Eye (tissue), 1 donor: ENCODE measurements at places on chromosomes 4 and X.

DNA sequence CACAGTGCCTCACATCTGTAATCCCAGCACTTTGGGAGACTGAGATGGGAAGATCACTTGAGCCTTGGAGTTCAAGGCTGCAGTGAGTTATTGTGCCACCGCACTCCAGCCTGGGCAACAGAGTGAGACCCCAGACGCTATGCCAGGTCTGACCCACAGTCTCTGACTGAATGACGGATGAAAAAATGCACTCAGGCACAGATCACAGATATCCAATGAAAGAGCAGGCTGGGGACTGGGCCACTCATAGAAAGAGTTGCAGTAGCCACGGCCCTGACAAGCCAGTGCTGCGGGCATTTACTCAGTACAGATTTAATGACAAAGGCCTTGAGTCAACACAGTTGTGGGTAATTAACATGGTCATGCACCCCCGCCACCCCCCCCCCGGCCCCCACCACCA is 22.7 kb downstream of the NUDT6 start:
- no peak for DNase-seq

- DNase-seq = no peak
Observed at GRCh38 chr4:21722157-21722839, 226.3 kb downstream of the KCNIP4 start.

GRCh38 chr4:123598331-123598730 is 201.7 kb downstream of the SPRY1 start:
- no peak for DNase-seq

GRCh38 chr4:38092701-38093100 is 132.5 kb downstream of the PTTG2 start:
- no peak for DNase-seq

DNA sequence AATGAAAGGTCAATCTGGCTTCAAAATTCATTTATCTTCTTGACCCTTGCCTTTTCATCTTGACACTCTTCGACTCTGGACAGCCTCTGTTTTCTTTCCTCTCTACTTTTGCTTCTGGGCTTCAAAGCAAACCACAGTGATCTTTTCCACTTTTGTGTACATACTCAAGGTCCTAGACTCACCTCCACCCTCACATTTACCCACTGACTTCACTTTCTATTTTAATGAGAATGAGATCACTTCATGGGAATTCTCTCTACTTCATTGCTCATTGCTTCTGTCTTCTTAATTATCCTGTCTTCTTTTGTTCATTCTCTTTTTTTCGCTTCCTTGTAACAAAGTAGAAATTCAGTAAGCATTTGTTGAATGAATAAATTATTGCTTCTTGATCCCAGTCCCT is 330.1 kb upstream of the HAND2 start:
- no peak for DNase-seq

- no peak for DNase-seq
Observed at GRCh38 chr4:97759785-97760184, 383.5 kb downstream of the STPG2 start.

DNA sequence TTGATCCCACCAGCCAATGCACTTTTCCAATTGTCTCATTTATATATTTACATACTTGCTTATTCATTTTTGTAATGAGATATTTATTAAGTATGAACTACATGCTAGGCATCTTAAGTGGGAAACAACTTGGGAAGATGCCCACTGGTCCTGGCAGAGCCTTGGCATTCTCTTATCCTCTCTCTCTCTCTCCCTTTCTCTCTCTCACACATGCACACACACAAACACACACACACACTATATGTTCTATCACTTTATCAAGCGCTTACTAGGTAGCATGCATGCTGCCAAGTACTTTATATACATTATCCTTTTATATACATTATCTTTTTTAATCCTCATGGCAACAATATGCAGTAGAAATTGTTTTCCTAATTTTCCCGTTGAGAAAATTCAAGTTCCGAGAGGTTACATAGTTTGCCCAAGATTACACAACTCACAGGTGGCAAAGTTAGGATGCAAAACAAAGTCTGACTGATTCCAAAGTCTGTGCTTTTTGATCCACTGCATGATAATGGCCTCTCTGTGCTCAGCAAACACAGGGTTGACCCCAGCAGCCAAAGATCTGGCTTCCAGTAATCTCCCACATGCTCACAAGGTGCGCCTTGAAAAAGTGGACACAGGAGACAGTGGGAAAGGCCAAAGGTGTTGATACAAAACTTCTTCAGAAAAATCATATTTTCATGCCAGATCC is 173.1 kb upstream of the KLF3 start:
- DNase-seq = no peak

GRCh38 chr4:7558436-7558835 is 123.7 kb upstream of the PSAPL1 start:
- DNase-seq = no peak

- peak; percentile 54 for DNase-seq
Observed at GRCh38 chr4:89434364-89434988, 126.9 kb upstream of the GPRIN3 start.

- no peak for DNase-seq
Observed at GRCh38 chrX:41684138-41684537, 4.6 kb upstream of the GPR34 start.

DNA sequence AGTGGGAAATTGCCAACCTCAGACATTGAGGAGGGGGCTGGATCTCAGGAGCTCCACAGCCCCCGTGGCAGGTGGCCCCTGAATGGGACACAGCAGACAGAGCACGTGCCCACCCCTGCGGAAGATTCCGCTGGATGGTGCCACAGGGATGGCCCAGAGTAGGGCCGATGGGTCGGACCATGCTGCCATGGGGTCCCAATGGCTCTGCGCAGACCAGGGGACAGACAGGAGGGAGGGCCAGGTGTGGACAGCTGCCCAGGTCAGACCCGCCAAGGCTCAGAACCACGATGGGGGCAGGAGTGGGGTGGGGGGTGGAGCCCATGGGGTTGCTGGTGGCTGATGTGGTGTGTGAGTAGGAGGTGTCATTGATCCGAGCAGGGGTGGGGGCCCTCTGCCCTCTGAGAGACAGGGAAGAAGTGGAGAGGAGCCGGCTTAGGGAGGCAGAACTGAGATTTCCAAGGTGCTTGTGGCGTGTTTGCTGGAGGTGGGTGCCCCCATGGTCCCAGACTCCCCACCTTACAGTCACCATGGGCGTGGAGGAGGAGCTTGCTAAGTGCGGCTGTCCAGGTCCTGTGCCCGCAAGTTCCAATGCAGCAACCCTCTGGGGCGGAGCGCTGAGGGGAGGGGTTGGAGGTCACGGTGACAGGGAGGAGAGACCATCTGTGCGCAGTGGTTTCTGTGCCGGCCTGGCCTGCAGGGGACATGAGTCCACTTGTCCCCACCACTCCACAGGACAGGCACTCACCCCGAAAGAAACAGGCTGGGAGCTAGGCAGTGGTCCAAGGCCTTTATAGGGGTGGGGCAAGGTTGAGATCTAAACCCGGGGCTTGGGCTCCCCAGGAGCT is 12.9 kb downstream of the SH3TC1 start:
- DNase-seq = no peak

DNA sequence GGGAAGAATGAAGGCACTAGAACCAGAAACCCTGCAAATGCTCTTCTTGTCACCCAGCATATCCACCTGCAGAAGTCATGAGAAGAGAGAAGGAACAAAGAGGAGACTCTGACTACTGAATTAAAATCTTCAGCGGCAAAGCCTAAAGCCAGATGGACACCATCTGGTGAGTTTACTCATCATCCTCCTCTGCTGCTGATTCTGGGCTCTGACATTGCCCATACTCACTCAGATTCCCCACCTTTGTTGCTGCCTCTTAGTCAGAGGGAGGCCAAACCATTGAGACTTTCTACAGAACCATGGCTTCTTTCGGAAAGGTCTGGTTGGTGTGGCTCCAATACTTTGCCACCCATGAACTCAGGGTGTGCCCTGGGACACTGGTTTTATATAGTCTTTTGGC is 181.7 kb downstream of the AR start:
- no peak for DNase-seq

- DNase-seq = no peak
Observed at GRCh38 chr4:170526471-170526870, 436.7 kb upstream of the AADAT start.

DNA sequence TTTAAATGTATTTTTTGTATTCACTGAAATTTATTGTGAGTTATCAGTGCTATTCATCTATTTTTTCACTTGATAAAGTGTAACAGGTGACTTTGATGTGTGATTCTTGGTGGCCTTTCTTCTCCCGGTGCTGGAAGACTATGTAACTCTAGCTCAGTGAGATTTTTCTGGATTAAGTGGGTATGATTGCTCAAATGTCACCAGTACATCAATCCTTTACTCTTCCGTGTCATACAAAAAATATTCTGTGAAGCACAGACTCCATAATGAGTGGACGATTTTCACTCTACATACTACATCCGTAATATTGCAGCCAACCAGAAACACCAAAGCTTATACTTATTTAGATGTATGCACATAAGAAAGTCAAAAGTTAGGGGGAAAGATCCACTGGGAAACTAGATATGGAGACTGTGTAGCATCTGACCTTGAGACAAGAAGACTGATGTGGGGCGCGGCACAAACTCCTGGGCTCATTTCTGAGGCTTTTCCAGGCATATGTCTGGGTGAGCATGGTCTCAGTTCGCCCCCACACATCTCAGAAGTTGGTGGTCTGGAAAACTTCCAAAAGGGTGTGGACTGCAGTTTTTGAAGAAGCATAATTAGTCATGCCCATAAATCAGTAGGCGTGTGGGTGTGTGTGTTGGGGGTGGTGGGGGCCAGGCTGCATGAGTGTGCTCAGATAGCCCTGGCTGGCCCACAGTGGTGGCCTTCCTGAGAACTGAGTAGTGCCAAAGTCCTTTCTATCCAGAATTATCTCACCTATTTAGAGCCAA is 53.9 kb upstream of the TENM3 start:
- DNase-seq = no peak

DNA sequence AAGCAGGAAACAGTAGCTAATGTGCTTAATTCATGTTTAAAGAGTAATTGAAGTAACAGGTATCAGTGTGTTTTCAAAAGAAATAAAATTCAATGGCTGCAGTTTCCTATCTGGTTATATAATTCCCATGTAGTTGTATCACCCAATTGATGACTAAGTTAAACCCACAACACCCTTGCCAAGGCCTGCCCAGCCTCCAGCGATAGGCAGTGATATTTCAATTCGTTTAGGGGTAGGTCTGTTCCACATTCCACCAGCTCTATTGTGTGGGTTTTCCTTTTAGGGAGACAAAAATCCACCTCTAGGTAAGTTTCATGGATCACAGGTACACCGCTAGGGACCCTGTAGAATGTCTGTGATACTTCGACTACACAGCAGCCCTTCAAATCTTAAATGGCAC is 24.7 kb upstream of the MXRA5 start:
- no peak for DNase-seq

DNA sequence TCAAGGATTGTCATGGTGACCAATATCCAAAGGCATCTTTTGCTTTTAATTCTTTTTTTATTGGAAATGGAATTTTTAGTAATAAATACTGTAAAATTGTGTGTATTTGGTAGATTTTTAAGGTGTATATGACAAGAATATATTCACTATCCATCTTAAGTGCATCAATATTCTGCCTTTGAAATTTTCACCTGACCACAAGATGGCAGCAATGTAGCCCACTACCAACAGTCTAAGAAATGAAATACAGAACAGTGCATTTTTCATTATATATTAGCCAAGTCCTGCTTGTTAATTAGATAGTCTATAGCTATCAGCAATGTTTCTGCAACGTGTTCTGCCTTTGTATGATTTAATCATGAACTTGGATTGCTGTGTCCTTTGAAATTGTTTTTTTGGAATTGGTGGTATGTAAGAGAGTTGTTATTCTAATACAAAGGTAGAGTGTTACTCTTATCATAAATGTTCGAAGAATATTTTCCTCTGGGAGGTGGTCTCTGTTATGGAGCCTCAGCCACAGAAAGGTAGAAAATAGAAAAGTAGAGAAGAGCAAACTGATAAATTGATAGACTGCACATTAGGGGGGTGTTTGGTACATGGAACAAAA is 38.2 kb downstream of the HPGDS start:
- peak; percentile 69 for DNase-seq

DNA sequence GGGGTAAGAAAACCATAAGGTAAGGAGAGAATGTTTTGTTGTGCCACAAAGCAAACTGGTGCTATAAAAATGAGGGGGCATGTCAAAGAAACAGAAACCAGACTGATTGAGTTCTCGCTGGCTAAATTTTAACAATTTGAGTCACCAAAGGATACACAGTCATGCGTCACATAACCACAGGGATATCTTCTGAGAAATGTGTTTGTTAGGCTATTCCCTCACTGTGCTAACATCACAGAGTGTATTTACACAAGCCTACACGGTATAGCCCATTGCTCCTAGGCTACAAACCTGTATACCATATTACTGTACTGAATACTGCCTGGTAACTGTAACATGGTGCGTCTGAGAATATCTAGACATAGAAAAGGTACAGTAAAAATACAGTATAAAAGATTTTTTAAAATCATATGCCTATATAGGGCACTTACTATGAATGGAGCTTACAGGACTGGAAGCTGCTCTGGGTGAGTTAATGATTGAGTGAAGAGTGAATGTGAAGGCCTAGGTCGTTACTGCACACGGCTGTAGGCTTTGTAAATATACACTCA is 50.1 kb downstream of the FBXW7 start:
- DNase-seq = no peak

DNA sequence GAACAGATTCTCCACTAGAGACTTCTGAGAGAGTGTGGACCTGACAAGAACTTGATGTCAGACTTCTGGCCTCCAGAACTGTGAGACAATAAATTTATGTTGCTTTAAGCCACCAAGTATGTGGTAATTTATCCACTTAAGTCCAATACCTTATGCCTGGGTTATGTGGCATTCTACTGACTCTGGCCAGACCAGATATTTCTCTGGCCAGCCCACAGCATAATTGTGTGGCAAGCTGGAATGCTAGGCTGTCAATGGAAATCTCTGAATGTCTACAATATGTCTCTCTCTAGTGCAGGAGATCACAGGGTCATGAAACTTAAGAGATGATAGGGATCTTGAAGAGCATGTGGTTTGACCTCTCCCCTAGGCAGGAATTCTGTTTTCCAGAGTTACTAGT is 251.0 kb downstream of the ZNF674 start:
- no peak for DNase-seq

DNA sequence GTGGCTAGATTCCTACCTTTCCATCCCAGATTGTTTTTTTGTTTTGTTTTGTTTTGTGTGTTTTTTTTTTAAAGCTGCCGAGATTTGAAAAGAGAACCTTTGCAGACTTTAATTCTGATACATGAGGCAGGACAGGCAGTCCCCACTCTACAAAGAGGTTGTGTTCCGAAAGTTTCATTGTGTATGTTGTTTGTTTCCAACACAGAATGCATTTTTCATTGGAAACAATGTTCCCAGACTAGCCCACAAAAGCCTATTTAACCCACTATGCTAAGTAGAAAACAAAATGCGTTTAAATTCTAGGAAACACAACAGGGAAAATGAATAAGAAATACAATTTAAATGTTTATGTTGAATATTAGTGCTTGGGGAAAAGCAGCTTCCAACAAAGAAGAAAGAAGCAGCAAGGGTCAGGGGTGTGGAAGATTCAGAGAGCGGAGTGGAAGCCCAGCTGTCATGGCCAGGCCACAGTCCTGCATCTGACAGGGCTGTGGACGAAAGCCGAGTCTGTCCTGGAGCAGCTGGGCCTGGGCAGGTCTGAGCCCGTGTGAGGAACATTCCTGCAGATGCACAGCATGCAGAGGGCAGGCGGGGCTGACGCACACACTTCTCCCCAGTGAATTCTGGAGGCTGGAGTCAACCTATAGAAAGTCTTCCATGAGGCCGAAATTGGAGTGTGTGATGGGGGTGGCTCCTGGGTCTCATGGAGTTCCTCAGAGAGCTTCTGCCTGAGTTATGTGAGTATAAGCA is 12.4 kb upstream of the SETD7 start:
- no peak for DNase-seq
